ENCODE measurements at places on chromosomes 2 and 18.

GRCh38 chr2:241762933-241763369 lies 13.7 kb upstream of the GAL3ST2 start:
- peak; percentile 82 for DNase-seq

GRCh38 chr2:211948932-211949331 lies 589.7 kb downstream of the ERBB4 start:
- no peak for DNase-seq

DNA sequence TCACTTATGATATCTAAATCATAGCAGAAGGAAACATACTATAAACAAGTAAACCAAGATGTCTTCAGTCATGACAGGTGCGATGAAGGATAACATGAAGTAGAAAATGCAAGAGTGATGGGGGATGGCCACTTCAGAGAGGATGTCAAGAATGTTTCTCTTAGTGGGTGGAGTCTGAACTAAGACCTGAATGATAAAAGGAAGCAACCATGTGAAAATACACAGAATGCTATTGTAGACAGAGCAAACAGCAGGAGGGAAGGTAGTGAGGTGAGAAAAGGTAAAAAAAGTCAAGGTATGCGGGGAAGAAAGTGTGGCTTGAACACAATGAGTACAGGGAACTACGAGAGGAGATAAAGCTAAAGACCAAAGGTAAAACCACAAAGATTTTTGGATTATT lies 341.6 kb downstream of the FBXO15 start:
- DNase-seq, result no peak

GRCh38 chr2:157414050-157414449 lies 29.8 kb downstream of the CYTIP start:
- DNase-seq, result no peak

Data from CD4-positive, alpha-beta T cell treated with Interleukin-1 beta for 1 hour (primary cell).